ENCODE measurements at places on chromosomes 4 and X.

GRCh38 chrX:121407627-121408026, 360.2 kb downstream of the GLUD2 start:
- no peak for DNase-seq

DNA sequence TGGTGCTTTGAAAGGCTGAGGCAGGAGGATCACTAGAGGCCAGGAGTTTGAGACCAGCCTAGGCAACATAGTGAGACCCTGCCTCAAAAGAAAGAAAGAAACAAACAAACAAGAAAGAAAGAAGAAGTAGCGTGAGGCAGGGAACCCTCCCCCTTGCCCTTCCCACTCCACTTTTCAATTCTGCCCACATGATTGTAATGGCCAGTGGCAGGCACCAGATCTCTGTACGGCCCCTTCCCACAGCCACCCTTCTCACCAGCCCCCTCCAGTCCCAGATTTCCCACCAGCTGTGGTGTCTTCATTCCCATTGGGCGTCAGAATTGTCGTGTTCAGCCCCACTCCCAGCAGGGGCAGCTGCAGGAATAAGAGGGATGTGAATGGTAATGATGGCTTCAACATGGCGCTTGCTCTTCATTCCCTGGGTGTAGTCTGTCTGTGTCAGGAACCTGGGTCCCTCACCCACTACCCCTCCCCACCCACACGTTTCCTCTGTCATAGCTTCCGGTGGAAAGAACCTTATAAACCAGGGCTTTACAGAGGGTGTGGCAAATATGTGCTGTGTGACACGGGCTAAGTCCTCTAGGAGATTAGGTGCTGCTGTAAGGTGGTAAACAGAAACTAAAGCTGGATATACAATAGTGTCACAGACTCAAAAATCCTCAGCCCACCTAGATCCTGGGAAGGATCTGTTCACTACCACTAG, at the start of gene IL2RG:
IL2RG (minus strand) TSS at position 437 of the 703 bp plus-strand sequence; CDS start at position 399, 38 bp downstream.
- no peak for DNase-seq

DNA sequence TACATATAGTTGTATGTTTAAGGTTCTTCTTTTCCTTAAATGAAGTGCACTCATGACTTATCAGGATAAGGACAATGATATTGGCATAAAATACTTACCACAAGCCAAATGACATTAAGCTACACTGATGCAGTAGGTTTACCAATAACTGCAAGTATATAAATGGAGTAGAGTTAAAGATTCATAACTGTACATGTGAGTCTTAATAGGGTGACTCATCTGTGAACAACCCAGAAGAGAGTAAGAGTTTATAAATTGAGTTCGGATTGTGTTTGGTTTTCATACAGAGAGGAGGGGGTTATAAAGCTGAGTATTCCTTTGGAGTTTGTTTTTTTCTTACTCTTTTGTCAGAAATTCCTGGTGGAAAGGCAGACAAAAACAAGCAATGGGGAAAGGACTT, 144.8 kb downstream of the TLL1 start:
- no peak for DNase-seq

DNA sequence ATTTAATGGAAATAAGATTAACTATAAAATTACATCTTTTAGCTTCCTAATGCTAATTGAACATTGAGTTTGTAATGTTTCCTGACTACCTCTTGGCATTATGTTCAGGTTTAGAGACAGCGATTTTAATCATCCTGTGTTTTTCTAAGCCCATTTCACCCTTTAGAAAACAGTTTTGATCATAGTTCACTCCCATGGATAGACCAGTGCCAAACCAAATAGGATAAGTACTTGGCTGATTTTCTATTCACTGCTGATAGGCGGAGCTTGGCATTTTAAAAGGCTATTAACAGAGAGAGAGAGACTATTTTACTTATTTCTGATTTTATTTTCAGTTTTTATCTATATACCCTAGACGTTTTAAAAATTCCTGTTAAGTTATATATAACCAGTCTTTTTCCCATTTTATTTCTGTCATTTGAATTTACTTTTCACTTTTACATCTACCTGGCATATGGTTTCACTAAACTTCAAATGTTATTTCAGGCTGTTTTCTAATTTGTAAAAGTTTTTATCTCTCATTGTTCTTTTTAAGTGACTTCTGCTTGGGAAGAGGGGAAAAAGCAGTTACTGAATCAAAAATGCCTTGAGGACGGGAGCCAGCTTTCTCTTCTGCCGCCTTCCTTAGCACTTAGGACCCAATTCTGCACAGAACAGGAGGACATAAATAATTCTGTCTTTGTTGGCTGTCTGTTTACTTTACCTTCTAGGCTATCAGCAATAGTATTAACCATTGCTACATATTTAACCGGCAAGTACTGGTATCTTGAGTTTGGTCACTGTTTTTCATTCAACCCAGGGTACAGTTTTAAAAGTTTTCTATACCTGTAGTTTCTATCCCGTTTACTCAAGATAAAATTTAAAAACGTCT, 46.4 kb downstream of the SGMS2 start:
- no peak for DNase-seq

- peak; percentile 75 for DNase-seq
Measured at GRCh38 chrX:110847334-110847733, 51.7 kb upstream of the CHRDL1 start.

- no peak for DNase-seq
Measured at GRCh38 chr4:6527259-6527658, 47.7 kb upstream of the MAN2B2 start.

DNA sequence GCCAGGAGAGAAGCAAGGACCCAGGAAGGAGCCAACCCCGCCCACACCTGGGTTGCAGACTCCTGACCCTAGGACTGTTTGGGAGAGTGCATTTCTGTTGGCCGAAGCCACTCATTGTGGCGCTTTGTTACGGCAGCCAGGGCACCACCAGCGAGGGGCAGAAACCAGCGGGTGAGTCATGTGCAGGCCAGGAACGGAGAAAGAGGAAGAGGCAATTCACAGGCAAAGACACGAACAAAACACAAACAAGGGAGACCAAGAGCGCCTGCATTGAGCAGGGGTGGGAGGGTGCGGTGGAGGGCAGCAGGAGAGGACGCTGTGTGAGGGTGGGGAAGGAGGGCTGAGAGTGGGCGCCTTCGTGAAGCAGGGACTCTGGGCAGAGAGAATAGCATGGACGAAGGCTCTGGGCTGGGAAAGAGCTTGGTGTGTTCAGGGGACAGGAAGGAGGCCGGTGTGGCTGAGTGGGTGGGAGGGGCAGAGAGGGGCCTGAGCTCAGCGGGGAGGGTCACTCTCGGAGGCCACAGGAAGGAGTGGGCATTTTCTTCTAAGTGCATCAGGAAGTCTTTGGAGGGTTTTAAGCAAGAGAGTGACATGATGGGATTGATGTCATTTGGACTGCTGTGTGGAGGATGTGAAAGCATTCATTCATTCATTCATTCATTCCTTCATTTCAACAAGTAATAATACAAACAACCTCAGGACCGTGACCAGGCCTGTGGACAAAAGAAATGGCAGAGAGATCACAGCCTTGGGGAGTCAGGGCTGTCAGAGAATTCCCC, 12.2 kb upstream of the WFS1 start:
- DNase-seq, result no peak

- DNase-seq, result no peak
Measured at GRCh38 chr4:101292214-101292613, 55.1 kb downstream of the PPP3CA start.

DNA sequence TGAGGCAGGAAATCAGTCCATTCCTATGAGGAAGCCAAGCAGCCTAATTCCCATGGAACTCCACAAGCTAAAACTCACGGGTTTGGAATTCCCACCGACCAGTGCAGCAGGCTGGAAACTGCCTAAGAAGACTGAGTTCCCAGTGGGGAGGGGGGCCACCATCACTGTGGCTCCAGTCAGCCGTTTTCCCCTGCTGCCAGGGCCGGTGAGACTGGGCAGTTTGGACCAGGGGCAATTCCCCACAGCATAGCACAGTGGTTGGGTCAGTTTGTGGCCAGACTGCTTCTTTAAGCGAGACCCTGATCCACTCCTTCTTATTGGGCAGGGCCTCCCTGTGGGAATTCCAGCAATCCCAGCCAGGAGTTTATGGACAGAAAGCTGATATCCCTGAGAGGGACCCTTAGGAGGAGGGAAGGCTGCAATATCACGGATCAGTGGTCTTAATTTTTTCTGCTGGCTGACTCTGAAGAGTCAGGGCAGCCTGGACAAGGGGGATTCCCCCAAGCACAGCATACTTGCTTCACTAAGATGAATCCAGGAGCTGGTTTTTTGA, 20.7 kb downstream of the PAGE5 start:
- no peak for DNase-seq

Measured in NCI-H1436 (cell line).